Stimulated activated CD4-positive, alpha-beta T cell treated with anti-CD3 and anti-CD28 coated beads, Interleukin-12 subunit alpha, Interleukin-12 subunit beta, amount 100 ng/mL, for 4 hours (primary cell): ENCODE measurements at places on chromosomes 1 and 21.
A peak's percentile ranks its signal among the peaks of the same experiment; 100 is the strongest.

DNA sequence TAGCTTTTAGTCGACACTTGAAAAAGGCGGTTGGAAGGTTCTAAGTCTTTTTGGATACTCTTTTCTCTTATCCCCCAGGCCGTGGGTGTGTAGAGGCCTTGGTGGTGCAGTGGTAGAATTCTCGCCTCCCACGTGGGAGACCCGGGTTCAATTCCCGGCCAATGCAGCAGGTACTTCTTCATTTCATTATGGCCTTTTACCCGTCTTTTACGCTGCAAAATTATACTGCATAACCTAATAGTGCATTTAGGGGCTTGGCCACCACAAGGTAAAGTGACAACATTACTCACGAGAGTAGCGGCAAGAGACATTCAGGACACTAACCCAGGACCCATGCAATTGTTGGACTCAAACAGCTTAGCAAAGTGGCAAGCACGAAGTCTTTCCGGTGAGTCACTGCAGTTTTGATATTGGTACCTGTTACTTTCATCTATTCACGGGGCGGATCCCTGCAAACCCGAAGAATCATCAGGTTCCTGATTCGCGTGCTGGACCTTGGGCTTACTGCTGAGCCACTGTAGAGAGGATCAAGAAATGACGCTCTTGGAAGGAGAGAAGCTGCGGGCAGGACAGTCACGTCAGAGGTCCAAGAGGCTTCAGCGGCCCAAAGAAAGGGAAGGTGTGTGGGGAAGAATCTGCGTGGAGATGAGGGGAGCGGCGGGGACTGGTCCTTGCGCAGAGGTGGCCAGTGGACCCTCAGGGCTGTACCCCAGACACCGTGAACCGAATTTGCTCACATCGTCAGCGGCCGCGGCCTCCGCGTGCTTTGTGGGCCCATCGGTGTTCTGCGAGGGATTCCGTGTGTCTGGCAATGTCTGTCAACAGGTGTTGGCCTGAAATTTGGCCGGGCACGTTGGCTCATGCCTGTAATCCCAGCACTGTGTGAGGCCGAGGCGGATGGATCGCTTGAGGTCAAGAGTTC, 12.9 kb upstream of the RNU1-4 start:
- DNase-seq: peak; percentile 24

DNA sequence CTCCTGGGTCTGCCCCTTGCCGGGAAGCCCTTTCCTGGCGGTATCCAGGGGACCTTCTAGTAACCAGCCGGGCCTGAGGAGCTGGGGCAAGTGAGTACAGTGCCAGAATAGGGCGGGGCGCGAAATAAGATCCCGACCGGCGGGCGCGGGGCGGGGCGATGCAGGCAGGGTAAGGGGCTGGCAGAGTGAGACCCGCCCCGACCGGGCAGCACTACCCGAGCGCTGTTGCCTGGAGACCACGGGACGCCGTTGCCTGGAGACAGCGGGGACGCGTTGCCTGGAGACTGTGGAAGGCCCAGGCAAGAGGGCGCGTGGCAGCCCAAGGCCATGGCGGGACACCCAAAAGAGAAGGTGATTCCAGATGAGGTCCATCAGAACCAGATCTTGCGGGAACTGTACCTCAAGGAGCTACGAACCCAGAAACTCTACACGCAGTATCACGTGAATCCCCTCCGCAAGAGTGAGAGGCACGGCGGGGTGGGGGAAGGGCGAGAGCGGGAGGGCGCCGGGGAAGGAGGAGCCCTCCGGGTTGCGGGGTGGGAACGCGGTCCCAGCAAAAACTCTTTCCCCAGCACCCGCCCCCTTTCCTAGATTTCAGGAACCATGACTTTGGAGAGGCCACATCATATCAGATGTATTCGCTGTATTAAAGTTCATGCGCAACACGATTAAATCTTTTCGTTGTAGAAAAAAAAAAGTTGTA, 24.3 kb downstream of the EBNA1BP2 start:
- DNase-seq: peak; percentile 25

DNA sequence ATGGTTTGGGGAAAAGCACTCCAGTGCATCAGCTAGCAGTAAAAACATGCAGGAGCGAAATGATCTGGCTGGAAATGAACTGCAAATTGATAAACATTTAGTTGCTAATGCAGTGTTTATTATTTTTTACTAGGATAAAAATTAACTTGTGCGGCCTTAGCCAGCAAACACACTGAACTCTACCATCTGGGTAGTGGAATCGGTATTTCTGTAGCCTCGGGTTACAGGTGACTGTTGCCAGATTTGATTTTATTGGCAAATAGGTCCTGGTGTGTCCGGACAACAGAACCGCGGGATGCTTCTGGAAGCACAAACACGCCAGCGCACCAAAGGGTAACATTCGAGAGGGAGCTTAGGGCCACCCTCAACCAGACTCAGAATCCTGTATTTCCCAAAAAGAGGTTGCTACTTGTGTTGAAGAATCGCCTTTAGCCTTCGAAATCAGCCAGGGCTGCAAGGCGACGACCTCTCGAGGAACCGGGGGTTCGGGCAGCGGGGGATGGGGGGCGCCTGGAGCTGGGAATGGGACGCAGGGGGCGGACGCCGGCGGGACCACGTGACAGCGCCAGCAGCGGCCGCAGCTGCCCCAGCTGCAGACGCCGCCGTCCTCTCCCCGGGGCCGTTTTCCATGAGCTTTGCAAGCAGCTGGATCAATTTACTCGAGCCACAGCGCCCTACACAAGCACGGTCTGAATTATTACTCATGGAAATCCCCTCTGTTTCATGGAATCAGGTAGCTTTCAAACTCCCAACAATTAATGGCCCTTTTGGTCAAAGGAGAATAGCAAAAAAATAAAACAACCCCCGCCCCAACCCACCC, 158.8 kb downstream of the TOMM20 start:
- DNase-seq: no peak

GRCh38 chr1:155226910-155227260, 18.4 kb downstream of the MTX1 start:
- peak; percentile 42 for DNase-seq

DNA sequence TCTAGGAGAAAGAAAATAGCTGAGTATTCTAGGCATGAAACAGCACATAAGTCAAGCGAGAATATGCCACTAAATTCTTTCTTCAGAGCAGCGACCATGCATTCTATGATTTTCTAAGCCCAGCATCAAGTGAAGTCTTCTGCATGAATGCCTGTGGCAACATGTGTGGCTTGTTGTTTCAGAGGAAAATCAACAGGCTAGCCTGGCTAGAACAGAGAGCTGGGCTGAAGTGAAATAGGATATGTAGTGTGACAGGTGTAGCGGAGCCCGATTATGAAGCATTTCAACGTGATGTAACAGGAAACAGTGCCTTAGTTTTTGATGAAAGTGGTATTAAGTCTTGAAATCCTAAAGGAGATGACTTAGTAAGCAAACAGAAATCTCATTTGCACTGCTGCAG, 7.0 kb downstream of the CSDE1 start:
- no peak for DNase-seq

- no peak for DNase-seq
Measured at GRCh38 chr1:151944126-151944856, 35.0 kb upstream of the THEM4 start.

- DNase-seq: no peak
Measured at GRCh38 chr21:45507888-45508508, 34.2 kb downstream of the SLC19A1 start.

DNA sequence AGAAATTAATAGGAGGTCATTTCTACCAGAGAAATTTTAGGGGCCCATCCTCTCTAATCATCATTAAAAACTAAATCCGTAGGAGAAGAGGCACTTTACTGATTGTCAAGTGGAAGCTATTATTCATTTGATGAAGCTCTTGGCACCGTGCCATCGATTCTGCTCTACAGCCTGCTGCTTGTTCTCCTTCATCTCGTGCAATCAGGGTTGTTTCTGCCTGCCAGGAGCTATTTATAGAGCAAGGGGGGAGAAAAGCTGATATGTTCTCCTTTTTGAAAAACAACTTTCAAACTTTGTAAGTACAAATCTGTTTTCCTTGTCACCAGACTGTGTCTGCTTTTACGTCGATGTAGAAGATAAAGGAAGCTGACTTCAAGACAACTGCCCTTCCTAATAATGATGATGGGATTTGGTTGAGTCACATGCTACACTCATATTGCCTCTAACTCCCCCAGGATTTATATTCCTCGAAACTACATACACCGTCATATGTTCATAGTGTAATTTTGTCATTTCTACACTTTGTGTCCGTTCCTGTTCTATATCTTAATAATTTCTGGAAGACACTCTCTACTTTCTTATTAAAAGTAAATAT, 169.6 kb upstream of the LHX8 start:
- no peak for DNase-seq

DNA sequence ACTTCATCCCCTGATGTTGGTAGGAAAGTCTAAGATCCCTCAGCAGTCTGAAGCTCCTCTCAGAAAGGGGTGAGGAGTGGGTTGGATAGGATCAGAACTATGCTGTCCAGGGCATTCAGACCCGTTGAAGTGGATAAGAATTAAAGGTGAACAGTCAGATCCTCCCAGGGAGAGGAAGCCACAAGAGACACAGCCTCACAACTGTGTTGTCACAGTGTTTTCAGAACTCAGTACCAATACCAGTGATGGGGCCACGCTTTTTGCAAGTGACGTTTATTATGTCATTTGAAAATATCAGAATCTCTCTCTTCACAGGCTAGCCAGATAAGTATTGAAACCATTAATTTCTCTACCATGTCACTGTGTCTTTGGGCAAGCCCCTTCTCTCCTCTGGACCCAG, 15.4 kb upstream of the EPS15 start:
- no peak for DNase-seq

- DNase-seq: no peak
Measured at GRCh38 chr1:177162243-177162642, 2.3 kb downstream of the ASTN1 start.

- DNase-seq: no peak
Measured at GRCh38 chr1:205571747-205572146, 60.1 kb downstream of the ELK4 start.

DNA sequence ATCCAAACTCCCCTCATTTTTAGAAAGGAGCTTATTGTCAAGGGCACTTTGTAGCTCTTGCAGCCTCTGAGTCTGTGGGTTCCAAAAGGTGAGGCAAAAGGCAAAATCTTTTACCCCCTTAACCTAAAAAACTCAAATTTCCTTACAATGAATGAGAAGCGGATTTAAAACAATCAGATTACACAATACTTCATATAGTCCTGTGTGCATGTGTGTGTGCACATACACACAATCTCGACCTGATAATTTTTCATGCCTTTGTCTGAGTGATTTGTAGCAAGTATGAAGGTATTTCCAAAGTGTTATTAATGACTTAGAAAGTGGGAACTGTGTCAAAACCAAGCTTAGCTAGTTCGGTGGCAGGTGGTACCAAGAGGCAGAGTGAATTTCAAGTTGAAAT, 42.9 kb downstream of the GRIK1 start:
- no peak for DNase-seq

DNA sequence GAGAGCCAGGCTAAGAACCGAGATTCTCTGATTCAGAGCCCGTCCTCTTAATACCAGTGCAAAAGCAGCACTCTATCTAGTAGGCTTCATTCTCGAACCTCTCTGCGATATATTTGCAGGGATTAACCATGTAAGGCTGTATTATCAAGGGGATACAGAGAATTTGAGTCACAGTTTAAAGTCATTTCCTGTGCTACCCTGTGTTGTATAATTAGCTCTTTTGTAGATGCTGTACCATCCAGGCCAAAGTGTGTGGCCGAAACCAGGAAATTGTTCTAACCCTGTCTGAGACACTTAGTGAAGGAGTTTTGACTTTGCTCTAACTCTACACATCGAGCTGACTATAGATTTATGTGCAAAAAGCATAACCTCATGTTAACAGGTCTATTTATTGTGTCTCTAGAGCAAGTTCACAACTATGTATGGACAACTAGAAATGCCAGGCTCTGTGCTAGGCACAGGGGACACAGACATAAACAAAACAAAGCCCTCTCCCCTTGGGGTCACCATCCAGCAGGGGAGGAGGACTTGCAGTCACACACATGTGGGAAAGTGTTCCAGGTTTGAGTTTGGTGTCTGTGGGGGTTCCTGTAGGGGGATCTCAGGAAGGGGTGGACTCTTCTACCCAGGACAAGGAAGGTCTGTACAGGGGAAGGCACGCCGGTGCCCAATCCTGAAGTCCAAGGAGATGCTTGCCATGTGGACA, 182.2 kb downstream of the DHRS3 start:
- peak; percentile 26 for DNase-seq

GRCh38 chr1:37741662-37742061, 23.3 kb downstream of the EPHA10 start:
- DNase-seq: no peak

DNA sequence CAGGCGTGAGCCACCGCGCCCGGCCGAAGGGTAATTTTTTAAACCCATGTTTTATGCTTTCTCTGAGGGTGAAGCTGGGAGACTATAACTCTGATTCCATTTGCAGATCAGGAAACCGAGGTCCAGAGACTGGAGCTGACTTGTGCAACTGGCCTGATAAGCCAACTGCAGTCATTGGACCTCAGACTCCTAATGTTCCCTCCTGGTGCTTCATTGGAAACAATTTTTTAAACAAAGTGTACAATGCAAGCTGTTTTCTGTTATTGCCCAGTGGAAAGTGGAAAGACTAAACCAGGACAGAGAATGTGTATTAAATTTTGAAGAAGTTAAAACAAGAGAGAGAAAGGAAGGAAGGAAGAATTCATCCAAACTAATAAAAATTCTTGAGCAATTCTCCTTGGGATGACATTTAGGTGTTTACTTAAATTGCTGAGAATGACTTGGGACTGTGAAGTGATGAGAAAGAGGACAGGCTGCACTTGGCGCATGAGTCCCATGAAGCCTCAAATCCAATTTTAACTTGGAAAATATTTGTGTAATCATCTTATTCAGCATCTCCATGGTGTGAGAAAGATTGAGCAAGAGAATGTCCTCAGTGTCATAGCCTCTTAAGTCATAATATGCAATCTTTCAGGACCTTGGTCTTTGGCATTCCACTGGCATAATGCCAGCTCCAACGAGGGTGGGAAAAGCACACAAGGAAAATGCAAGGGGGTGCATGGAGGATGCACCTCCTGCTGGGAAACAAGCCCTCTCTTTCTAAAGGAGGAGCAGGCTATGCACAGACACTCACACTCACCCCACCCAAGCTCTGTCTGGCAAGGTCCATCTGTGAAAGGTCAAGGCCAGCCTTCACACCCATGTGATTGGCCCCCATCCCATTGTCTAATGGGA, 342.0 kb downstream of the SIPA1L2 start:
- no peak for DNase-seq

DNA sequence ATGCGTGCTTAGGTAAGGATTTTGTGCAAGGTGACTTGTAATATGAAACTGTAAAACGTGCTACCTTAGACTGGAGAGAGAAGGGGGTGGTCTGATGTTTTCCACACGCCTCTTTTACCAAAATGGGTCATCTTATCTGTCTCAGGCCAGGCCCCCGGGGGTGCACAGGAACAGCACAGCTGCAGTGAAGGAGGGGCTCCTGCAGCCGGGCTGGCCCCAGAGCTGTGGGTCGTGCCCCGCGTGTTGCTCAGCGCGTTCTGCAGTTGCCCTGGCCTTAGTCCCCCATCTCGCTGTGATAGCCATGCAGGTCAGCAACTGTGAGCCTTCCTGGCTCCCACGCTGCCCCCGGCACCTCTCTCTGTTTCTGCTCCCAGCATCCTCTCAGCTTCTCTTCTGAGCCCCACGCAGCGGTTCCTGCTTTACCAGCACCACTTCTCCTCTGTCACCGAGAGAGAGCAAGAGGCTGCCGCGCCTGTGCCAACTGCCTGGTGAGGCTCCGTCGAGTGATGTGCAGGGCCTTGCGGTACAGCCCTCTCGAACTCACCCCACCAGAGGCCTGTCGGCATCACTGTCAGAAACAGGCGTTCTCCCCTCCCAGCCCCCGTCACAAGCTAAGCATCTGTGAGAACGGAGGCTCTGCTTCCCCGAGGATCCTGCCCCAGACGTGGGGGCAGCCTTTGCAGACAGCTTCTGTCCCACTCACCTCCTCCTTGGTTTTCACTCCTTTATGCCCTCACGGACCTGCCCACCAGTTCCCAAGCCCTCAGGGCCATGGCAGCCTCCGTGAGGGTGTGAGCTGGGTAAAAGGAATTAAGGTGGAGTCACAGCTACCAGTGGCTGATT, 73.3 kb downstream of the ADARB1 start:
- no peak for DNase-seq
